ENCODE measurements at places on chromosomes 12 and 14. TPM values are rescaled to one million over a fixed set of nuclear protein-coding genes. Genes with fewer than 3 reads are reported as not detected.

Gene SDR9C7
- total RNA-seq: not detected

Gene ACYP1
- 46.0 TPM for total RNA-seq

Gene BATF
- 175 TPM for total RNA-seq

Gene EDDM3A
- total RNA-seq: not detected

DNA sequence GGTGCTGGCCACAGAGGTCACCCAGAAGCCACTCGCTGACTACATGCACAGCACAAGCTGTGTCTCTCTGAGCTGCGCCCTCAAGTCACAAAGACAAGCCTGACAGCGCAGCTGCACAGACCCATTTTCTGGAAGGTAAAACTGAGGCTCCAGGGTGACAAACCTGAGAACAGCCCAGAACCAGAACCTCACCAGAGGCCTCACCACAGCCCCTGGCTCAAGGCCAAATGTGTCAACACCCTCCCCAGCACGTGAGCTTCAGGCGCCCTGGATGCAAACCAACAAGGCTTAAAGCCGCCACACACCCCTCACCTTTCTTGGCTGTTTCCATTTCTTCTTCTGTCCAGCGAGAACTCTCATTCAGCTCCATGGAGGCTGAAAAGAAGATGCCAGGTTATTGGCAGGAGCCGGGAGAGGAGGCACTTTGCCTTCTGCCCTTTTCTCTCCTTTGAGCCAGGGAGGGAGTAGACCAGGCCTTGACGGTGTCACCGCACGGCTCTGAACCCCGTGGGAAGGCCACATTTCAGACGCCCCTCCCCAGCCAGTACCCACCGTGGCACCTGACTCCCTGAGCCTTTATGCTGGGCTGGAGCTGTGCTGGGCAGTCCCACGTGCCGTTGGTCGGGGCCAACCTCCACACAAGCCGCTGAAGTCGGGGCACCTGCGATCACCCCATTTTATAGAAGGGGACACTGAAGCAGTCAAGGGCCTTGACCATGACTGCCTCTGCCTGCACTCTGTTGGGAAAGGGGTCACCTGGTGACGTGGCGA, 103.1 kb downstream of the RFLNA start:
- no peak for DNase-seq

DNA sequence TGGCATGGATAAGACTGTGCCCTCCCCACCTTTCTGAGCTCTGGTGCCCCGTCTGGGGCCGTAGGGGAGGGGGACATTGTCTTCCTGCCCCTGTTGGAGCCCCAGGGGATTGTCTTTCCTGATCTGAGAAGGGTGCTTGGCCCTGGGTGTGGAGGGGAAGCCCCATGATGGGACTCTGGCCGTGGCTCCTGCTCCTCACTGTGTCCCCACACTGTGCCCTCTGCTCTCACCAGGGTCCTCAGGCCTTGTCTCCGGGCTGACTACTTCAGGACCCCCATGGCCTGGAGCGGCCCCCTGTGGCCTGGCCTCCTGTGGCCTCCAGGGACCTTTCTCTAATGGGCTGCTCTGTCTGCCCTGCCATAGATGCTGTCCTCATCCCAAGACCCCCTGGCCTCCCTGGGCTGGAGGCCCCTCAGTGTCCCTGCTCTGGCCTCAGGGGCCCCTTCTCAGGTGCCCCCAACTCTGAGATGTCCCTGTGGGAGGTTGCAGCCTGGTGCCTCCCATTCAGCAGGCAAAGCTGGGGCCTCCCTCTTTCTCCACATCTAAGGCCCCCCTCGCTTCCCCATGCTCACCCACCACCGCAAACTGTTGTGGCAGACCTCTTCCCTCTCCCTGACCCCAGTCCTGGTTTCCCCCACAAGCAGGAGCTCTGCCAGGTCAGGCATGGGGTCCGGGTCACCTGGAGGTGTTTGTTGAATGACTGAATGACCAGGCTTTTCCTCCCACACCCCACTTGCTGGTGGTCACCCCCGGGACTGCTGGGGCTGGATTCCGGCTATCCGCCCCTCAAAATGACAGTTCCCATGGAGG, 4.0 kb downstream of the KIF26A start:
- DNase-seq: no peak

DNA sequence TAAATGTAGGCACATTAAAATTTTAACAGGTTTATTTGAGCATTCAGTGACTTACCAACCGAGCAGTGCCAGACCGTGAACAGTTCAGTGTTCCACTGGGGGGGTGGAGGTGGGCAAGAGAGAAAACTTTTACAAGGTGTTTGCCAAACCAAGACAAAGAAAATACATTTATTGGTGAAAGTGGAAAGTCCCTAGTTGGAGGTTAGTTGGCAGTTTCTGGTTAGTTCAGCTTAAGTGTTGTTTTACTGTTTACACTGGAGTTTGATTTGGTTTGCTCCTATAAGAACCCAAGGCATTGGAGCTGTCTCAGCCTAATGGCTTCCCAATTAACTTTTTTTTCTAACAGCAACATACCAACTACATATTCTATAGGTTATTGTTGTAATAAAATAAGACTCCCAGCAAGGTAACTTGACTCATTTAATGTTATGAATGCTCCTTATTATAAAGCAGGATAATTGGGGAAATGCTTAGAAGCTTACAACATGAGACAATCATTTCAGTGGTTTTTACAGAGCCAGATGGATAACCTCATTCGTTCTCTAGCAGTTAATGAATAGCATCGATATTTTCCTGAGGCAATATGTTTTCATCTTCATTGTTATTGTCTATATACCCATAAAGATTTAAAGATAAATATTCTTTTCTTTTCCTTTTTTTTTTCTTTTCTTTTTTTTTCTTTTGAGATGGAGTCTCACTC, 115.8 kb downstream of the ETNK1 start:
- DNase-seq: no peak

DNA sequence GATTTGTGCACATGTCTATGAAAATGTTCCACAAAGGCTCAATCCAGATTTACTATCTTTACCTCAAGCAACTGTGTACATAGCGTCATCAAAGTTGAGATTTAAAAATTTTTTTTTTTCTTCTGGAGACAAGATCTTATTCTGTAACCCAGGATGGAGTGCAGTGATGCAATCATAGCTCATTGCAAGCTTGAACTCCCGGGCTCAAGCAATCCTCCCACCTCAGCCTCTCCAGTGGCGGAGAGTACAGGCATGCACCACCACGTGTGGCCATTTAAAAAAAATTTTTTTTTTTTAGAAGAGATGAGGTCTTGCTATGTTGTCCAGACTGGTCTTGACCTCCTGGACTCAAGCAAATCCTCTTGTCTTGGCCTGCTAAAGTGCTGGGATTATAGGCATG, 2.3 kb downstream of the COCH start:
- DNase-seq: no peak

Data from activated CD4-positive, alpha-beta T cell treated with anti-CD3 and anti-CD28 coated beads, Interleukin-2, amount 10 ng/mL, durations not matched to agents 24 days and 14 days (primary cell).